Stimulated activated CD8-positive, alpha-beta memory T cell treated with anti-CD3 and anti-CD28 coated beads, Interleukin-4, amount 100 ng/mL, for 1 hour (primary cell): ENCODE measurements at places on chromosomes 3 and 15.

DNA sequence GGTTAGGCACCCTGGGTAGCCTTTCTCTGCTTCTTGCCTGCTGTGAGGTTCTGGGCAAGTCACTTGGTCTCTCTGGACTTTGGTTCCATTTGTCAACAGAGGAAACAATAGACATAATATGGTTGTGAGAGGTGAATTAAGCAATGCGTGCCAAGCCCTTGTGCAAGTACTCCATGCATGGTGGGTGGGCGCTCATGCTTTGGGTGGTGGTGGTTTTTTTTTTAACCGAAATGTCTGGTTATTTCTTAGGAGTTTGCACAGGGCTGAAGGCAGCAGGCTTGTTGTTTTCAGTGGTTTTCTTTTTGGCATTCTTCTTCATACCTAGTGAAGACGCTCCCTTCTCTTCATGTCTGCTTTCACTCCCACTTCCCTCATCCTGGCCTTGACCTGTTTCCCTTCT, 84.2 kb upstream of the LRTM1 start:
- no peak for DNase-seq

GRCh38 chr3:22887664-22888291, 315.3 kb upstream of the UBE2E2 start:
- no peak for DNase-seq

GRCh38 chr3:58962040-58962651, 87.7 kb downstream of the CFAP20DC start:
- DNase-seq = no peak

DNA sequence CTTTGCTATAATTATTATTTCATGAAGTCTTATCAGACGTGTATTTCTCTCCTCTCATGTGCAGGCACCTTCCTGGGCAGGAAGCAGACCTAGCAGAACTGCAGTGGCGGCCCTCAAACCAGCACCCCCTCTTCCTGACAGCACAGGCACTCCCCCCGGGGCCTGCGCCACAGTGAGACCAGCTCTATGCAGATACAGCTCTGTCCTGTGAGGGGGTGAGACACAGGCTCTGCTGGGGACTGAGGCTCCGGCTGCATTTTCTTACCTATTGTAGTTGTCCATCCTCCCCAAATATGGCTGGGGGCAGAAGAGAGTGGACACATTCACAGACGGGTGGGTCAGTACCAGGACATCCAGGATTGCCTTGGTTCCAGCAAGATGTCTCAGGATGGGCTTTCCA, 5.0 kb downstream of the CISH start:
- no peak for DNase-seq

DNA sequence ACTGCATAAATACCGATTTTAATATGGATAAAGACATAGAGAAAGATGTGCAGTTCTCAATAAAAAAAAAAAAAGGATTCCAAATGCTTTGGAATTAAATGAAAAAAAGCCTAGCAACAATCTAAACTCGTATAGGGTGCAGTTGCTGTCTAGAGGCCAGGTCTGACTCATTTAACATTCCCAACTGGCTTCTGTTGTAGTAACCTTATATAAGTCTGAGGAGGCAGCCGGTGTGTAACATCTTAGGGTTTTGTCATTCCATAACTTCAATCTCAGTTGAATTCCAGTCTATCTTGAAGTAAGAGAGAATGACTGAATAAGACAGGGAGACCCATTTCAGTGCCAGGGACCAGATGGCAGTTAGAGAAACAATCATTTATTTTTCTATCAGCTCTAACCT, 6.5 kb downstream of the PDCD10 start:
- DNase-seq = no peak

DNA sequence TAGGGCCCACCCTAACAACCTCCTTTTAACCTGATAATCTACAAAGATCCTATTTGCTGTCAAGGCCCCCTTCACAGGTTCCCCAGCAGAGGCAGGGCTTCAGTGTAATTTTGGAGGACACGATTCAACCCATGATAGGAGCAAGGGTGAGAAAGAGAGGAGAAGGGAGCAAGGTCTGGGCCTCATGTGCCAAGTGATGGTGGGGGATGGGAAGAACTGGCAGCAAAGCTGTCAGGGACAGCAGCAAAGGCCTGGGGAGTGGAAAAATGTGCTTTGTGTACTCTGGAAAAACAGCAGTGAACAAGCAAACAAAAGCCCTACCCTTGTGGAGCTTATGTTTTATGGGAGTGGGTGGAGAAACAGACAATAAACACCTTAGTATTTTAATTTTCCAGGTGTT, 2.7 kb upstream of the GALNT15 start:
- no peak for DNase-seq

DNA sequence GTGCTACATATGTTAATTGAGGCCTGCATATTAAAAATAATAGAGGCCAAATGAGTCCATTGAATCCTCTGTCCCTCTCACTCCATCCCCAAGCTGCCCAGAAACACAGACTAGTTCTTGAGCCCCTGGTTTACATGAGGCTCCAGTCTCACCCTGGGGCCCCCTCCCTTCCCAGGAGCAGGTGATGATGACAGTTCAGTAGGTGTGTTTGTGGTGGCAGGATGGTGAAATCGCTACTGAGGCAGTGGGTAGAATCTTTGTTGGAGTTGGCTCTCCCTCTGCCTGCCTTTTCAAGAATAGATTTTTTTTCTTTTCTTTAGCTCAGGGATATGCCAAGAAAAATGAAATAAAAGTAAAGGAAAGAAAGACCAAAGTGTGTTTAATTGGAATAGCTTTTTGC, 288.7 kb downstream of the EPHB1 start:
- DNase-seq = no peak

DNA sequence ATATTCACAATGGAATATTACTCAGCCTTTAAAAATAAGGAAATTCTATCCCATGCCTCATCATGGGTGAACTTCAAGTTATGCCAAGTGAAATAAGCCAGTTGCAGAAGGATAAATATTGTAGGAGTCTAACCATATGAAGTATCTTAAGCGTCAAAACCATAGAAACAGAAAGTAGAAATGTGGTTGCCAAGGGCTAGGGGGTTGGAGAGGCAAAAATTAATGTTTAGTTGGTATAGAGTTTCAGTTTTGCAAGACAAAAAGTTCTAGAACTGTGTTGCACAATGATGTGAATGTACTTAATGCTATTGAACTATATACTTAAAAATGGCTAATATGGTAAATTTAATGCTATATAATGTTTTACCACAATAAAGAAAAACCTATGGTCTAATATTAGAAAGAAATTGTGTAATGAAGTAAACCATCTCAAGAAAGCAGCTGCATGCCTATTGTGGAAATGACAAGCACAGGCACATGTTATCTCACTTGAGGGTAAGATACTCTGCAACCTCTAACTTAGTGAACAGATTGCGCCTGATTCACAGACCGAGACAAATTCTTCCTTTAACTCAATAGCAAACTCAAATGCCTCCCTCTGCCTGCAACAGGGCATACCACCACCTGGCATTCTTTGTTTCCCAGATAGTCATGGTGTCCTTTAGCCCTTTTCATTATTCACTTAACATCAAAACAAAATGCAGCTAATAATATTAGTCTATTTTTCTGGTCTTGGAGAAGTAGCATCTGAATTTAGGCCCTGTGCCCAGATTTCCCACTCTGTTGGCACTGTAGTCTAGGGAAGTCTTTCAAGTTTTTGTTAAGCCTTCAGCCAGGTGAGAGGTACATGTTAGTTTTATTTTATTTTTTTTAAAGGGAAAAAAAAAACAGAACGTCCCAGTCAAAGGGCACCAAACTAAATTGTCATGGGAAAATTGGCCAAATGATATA, 80.2 kb upstream of the ACP3 start:
- DNase-seq = no peak

- DNase-seq = no peak
Observed at GRCh38 chr3:176798680-176799079, 398.6 kb downstream of the TBL1XR1 start.

DNA sequence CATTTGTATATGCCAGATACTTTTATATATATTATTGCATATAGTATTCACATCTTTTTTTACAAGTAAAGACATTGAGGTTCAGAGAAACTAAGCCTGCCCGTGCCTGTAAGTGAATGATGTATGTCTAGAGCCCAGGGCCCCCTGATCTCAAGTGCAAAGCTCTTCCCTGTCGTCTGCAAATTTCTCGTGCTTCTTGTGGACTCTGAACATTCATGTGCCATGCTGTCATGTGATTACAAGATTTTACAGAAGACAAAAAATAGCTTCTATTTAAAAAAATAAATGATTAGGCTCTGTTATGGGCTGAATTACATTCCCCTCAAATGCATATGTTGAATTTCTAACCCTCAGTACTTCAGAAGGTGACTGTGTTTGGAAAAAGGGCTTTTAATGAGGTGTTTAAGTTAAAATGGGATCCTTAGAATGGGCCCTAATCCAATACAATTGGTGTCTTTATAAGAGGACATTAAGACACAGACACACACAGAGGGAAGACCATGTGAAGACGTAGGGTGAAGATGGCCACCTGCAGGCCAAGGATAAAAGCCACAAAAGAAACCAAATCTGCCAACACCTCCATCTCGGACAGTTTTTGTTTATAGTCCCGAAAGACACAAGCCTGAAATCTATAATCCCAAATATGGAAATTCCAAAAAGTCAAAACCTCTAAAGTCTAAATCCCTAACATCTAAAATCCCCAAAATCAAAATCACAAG, 3.9 kb upstream of the MASP1 start:
- DNase-seq = no peak

- DNase-seq = no peak
Observed at GRCh38 chr3:184327171-184327570, 10.2 kb upstream of the FAM131A start.

- no peak for DNase-seq
Observed at GRCh38 chr3:195041871-195042742, 228.9 kb downstream of the XXYLT1 start.
